Hematopoietic multipotent progenitor cell treated with erythropoietin and hydrocortisone succinate and interleukin-3 and kit ligand, for 4 days (in vitro differentiated cells): ENCODE measurements at places on chromosomes 11 and 22.
A peak's percentile ranks its signal among the peaks of the same experiment; 100 is the strongest.

- DNase-seq, result no peak
These were observed 26.0 kb downstream of the SERPINH1 start for GRCh38 chr11:75588051-75588481.

DNA sequence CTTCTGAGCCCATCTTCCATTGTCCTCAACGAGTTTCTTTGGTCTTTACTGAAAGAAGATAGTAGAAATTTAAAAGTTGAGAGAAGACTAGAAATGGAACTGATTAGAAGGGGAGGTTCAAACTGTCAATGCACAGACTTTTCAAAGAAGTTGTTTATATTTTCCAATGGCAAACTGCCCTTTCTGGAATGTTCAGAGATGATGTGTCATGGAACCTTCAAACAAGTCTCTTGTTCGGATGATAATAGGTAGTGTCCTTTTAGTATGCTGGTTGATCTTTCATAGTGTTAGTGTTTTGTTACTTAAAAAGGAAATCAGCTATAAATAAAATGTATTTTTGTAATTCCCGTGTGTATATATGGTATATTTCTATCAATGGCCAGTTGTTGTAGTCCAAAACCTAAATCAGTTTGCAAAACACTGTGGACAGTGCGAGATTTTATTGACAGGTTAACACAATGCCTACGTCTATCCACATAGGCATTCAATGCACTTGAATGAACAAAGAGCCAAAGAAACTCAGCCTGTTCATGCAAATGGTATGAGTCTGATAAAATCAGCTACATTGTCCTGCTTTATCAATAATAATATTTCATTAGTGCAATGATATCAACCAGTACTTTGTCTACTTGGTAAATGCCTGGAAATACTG lies 30.9 kb downstream of the C11orf91 start:
- DNase-seq, result no peak

DNA sequence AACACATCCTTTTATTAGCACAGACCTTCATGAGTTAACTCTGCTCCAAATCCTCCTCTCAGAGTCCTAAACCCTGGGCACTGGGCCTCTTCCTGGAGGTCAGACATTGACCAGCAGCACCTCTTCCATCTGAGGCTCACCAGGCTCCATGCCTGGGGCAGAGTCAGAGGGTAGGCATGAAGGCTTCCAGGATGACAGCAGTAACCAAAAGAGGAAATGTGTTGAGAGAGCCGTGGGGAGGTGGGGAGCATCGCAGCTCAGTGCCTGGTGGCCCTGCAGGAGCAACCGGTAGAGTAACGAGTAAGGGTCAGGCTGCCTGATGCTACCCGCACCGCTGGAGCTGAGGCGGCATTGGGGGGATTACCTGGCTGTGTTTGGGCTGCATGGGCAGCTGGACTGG lies 9.4 kb upstream of the NAV2 start:
- DNase-seq, result peak; percentile 8

- DNase-seq, result peak; percentile 80
These were observed 24.7 kb upstream of the BAIAP2L2 start for GRCh38 chr22:38135133-38135706.

DNA sequence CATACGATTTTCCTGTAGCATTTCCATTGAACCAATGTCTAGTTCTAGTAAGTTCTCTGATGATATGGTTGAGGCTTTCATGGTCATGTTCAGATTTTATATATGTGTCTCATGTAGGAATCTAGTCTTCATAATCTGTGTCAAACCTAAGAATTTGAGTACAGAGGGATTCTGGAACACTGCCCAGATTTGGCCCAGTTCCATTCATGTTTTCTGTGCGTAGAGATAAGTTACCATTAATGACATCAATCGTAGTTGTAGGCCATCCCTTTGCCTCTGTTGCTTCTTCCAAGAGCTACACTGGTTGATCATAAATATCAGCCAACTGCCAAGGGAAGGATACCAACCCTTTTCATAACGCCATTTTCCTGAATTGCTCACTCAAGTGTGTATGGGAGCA lies 23.3 kb downstream of the ST3GAL4 start:
- DNase-seq, result peak; percentile 61

DNA sequence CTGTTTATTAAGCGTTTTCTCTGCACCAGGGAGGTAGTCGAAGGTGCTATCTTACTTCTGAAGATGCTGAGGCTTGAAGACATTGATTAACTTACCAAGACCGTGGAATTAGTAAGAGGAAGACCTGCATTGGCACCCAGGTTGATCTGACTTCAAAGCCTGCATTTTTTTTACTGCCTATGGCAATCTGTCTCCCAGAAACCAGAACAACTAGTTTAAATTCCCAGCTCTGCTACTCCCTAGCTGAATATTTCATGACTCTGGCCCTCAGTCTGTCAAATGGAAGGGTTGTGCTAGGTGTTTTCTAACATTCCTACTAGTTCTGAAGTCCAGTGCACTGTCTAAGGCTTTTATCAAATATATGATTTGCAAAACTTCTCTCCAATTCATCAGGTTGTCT lies 52.0 kb upstream of the GRAMD1B start:
- DNase-seq, result no peak

- peak; percentile 57 for DNase-seq
These were observed 5.0 kb upstream of the SH3BP1 start for GRCh38 chr22:37634417-37634924.

DNA sequence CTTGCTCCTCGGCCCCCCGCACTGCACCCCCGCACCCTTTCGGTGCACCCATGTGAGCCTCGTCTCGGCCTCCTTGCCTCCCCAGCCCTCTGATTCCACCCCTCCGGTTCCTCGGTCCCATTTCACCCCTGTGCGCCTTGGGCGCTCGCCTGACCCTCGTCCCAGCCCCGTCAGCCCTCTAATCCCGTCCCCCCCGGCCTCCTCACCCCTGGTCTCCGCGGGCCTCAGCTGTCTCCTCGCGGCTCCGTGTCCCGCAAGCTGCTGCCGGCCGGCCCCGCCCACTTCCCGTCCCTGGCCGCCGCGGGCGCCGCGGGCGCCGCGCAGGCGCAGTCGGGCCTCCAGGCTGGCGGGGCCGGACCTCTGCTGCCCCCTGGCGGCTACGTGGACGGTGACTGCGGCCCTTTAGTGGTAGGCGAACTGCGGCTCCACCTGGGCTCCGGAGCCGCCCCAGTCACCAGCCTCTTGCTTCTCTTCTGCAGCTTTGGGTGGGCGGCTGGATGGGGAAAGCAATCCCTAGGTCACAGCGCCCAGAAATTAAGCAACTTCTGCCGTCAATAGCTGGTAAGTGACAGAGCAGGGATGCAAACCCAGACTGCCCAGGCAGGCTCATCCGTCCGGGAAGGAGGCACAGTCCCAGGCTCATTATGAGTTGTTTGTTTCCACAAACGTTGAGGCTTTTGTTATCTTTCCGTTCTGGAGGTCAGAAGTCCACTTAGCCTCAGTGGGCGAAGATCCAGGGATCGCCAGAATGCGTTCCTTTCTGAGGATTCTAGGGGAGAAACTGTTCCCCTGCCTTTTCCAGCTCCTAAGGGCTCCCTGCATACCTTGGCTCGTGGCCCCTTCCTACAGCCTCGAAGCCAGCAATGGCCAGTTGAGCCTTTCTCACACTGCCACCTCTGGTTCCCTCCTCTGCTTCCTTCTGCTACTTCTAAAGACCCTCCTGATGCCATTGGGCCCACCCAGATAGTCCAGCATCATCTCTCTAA lies at the start of gene PPM1F:
Gene PPM1F, minus strand, starts transcription at position 263 of the 986 bp plus-strand sequence. CDS start 6,800 bp downstream, outside the sequence.
- DNase-seq, result peak; percentile 93

GRCh38 chr22:19819911-19820879 lies 34.5 kb downstream of the GNB1L start:
- DNase-seq, result no peak

DNA sequence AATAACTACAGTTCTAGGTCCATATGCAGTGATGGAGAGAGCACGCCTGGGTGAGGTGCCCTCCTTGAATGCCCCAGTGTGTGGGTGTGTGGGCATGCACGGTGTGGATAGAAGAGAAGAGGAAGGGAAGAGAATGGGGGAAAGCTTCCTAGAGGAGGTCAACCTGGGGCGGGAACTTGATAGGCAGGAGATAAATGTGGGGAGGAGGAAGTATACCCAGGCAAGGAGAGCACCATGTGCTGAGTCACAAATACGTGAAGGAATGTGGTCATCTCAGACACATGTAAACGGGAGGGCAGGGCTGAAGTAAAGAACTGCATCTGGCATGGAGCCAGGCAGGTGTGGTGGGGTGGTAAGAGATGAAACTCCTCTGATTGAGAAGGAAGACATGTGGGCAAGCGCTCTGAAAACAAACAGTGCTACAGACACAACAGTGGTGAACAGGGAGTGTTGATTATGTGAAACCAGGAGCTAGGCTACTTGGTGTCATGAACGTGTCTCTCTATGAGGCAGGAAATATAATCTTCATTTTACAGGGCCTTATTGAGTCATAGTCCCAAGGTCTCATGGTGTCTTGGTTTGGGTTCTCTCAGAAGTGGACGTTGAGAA lies 61.5 kb upstream of the EED start:
- peak; percentile 60 for DNase-seq

DNA sequence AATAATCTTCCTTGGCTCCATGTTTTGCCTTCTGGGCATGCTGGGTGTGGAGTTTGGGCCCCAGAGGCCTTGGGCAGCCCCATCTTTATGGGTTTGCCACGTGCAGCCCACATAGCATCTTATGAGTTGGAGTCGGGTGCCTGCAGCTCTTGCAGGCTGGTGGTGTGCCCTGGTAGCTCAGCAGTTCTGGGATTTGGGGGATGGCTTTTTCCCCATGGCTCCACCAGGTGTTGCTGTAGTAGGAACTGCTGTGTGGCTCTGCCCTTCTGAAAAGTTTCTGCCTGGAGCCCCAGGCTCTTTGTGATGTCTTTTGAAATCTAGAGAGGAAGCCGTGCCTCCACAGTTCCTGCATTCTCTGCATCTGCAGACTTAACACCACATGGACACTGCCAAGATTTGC lies 16.8 kb downstream of the EED start:
- DNase-seq, result no peak

- DNase-seq, result peak; percentile 62
These were observed 728 bp downstream of the TBC1D22A start for GRCh38 chr22:46763051-46763705.

- DNase-seq, result no peak
These were observed 728.3 kb downstream of the METTL15 start for GRCh38 chr11:28836285-28837081.

DNA sequence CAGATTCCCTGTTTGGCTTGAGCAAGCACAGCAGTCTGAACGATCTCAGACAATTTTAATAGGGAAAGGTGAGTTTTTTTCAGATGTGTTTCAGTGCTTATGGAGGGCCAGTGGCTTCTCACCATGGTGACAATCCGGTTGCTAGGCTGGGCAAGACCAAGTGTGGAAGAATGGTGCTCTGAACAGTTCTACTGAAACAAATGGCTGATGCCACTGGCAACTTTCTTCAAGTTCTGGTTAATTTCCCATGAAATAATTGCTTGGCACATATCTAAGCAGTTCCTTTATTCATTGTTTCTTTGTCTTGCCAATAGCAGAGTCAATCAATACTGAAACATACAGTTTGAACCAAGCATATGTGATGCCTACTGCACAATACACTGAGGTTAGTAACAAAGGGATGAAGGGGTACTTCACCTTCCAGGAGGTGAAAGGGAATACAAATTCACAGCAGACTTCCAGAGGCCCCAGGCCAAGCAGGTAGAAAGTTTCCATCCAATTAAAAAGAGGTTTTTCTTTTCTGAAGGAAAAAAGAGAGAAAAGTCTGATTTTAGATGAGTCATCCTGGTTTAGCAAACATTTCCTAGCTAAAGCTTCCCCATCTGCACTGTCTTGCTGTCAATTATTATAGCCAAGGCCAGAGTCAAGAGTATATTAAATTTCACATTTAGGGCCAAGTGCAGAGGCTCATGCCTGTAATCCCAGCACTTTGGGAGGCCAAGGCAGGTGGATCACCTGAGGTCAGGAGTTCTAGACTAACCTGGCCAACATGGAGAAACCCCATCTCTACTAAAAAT lies 21.2 kb upstream of the NDUFC2 start:
- no peak for DNase-seq

DNA sequence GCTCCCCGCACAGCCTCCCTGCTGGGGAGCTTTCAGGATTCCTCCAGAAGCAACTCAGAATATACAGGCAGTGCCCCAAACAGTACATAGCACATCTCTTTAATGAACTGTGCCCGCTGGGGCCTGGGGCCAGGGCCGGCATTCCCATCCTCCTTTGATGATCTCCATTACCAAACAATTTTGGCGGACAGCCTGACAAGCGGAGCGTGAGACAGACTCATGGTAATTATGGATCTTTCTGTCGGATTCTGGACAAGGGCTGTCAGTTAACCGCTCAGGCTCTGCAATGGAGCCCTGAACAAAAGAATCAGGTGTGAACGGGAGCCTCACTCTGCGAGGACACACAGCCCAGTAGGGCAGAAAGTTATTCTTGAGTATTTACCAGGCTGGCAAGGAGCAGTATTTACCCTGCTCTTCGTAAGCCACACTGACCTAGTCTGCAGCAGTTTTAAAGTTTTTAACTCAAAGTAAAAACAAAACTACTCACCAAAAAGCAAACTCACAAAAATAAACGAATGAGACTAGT lies 174.0 kb downstream of the TBC1D22A start:
- no peak for DNase-seq

GRCh38 chr11:66322732-66323427 lies 6.0 kb upstream of the CD248 start:
- DNase-seq, result no peak

- no peak for DNase-seq
These were observed 38.6 kb upstream of the CARS1 start for GRCh38 chr11:3095712-3096361.

- DNase-seq, result peak; percentile 35
These were observed 104.4 kb downstream of the ZBTB16 start for GRCh38 chr11:114163830-114164401.

DNA sequence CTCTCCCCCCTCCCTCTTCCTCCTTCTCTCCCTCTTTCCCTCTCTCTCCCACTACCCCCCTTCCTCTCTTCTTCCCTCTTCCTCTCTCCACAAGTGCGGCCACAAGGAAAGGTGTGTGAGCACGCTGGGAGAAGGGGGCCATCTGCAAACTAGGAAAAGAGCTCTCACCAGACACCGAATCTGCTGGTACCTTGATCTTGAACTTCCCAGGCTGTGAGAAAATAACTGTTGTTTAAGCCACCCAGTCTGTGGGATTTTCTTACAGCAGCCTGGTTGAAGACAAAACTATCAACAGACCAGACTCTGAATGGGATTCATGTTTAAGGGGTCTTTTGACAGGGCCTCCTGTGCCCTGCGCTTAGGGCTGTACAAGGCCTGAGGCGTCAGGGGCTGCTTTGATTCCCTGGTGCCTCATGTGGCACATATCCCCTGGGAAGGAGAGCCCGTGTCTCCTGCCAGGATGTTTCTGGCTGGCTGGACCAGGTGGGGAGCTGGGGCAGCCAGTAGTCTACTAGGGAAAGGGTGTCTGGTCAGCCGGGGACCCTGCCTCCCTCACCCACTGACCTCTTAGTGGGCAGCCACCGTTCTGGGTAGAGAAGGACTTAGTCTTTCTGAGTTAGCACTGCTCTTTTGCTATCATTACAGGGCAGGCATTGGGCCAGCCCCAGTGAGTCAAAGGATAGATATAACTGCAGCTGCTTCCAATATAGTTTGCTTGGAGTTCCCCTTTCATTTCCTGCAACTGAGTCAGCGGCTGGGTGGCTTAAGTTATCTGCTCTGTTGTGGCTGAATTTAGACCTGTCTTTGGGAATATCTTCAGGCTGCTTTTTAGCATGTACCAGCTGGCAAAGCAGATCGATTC lies 6.2 kb downstream of the PANX1 start:
- peak; percentile 66 for DNase-seq

GRCh38 chr11:78323363-78323762 lies 94.3 kb downstream of the GAB2 start:
- DNase-seq, result no peak
